ENCODE measurements at places on chromosomes 3 and 15.

GRCh38 chr15:70857562-70858285 lies 3.8 kb upstream of the LARP6 start:
- no peak for DNase-seq

DNA sequence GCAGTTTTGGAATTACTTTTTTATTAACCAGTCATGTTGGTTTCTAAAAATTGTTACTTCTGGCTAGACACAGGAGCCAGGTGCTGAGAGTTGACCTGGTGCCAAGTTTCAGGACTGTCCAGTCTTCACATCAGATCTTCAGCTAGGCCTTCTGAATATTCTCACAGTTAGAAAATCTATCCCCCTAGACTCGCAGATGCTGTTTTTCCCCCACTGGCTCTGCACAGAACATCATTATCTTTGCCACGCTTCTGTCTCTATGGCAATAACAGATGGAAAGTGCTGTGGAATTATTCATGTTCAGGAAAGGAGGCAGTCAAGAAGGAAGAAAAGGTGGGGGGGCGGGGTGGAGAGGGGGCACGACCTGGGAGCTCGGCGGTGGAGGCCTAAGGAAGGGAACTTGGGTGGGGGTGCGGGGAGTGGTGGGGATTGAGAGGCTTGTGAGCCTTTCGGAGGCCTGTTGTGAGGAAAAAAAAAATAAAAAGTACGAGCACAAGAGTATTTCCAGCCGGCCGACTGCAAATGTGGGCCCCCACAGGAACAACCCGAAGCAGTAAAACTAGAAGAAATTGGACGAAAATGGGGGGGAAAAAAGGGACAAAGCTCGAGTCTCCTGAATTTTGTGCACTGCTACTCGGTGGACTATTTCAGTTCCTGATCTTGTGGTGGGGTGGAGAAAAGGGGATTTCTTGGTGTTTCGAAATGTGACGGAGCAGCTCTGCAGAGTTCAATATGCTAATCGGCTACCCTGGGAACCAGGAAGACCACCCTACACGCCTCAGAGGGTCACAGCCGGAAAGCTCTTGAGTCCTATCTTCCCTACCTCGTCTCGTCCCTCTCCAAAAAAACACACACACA lies 1.5 kb upstream of the SKIL start:
- DNase-seq = no peak

- DNase-seq = no peak
These were observed 8.7 kb downstream of the NPTN start for GRCh38 chr15:73624530-73624929.

DNA sequence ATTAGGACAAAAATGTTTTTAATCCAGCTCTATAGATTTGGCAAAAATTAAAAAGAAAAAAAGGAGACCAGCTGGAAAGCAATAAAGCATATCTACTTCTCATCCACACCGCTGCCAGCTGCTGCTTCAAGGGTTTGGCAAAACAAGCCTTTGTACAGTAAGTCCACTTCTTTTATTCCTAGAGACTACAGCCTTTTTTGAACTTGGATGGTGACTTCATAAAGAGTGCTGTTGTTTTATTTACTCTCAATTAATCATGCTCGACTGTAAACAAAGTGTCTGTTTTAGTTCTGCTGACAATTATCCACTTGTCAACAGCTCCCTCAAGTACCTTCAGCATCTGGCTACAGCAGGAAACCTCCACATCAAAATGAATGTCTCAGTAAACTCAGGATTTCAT lies 12.3 kb upstream of the FOXB1 start:
- DNase-seq = no peak

DNA sequence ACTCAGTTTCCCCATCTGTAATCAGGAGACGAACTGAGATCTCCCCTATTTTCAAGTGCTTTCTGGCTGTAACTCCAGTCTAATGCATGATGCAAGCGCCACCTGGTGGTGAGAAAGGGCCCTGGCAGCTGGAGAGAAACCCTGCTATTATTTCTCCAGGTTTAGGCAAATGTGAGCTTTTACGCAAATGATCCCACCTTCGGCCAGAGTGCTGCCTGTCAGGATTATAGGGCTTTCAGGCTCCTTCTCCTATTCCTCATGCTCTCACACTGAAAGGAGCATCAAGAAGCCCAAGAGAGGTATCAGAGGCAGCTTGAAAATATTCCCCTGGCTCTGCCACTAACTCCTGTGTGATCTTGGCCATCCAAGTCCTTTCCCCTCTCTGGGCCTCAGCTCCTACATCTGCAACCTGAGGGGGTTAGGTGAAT lies 93.9 kb upstream of the RASGRF1 start:
- peak; percentile 51 for DNase-seq

GRCh38 chr3:126577261-126577660 lies 18.5 kb upstream of the C3orf22 start:
- no peak for DNase-seq

GRCh38 chr3:18964640-18965039 lies 183.7 kb upstream of the KCNH8 start:
- no peak for DNase-seq

GRCh38 chr15:43103907-43104306 lies 1.9 kb downstream of the UBR1 start:
- no peak for DNase-seq

DNA sequence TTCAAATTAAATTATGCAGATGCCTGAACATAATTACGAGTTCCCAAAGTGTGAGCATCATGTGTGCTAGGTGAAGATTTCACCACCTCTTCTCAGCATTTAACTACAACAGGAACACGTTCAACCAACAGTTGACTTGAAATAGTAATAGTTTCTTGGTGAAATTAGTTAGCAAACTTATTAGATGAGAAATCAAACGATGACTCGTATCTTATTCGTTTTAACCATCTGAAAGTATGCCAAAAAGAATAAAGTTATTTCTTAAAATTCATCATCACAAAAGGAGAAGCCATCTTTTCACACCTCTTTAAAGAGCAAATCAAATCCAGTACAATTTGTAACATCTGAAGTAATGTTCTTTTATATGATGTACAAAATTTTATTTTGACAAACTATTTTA lies 2.3 kb downstream of the BNC1 start:
- DNase-seq = no peak

DNA sequence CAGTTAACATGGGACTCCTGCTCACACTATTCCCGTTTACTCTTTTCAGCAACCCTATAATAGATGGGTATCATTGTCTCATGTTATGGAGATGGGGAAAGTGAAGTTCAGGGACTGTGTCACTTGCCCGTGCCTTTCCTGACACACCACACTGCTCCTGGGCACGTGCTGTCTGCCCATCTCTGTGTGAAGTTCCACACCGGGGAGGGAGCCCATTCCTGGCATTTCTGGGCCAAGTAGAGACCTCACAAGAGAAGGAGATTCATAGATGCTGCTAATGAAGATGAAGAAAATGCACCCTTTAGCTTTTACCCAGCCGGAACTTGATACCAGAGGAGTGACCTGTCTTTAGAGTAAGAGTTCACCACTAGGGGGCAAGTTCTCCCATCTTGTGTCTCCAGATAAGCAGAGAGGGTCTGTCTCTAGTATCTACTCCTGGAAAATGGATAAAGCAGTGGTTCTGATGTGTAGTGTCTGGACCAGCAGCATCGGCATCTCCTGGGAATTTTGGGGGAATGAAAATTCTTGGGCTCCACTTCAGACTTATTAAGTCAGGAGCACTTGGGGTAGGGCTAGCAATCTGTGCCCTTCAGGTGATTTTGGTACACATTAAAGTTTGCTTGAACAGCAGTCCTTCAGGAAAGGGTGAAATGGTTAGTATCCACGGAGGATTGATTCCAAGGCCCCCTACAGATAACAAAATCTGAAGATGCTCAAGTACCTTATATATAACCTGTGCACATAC lies 2.0 kb upstream of the TOPBP1 start:
- no peak for DNase-seq

GRCh38 chr15:51558411-51558810 lies 64.2 kb downstream of the DMXL2 start:
- DNase-seq = no peak

GRCh38 chr3:111603679-111604078 lies 8.5 kb upstream of the ZBED2 start:
- DNase-seq = no peak

- DNase-seq = no peak
These were observed 347.0 kb upstream of the ZNF385D start for GRCh38 chr3:22098021-22098420.

GRCh38 chr15:37291920-37292319 lies 191.6 kb upstream of the MEIS2 start:
- no peak for DNase-seq

- DNase-seq = no peak
These were observed 63.8 kb upstream of the ACP3 start for GRCh38 chr3:132253262-132253878.

DNA sequence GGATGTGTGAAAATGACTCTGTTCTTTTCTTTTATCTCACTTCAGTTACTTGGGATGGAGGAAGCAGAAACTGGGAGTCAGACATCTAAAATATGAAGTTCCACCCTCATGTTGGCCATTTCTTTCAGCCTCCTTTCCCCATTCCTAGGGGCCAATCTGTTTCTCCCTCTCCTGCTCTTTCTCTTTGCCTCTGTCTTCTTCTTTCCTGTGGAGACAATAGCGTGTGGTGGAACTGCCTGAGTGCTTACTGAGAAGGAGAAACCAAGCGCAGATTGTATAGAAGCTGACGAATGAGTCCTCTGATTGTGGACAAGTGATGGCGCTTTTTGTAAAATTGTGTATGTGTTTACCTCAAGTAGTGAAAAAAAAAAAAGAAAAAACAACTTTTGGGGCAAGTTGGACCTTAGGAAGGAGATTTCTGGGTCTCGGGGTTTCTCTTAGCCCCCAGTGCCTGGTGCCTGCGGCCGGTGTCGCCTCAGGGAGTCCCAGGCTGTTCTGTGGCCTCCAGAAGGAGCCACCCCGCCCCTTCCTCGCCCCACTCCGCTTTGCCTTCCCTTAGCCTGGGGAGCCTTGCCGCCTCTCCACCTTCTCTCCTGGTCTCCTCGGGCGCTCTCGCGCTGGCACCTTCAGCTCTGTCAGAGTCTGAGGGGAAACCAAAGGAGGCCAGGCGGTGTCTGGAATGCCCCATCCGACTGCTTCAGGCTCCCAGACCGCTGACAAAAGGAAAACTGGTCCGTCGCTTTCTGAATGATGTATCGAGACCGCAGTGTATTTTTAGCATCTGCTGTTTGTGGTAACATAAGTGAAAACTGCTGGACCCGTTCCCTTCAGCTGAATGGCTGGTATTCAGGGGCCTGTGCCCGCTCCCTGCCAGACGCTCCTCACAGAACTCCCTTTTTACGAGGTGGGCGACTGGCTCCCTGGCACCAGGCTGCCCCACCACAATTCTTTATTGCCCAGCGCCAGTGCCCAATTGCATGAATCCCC lies 30.1 kb downstream of the SCG5 start:
- no peak for DNase-seq

GRCh38 chr15:93459396-93459795 lies 370.4 kb upstream of the RGMA start:
- DNase-seq = no peak

GRCh38 chr15:92864127-92864814 lies 35.9 kb upstream of the CHD2 start:
- no peak for DNase-seq

DNA sequence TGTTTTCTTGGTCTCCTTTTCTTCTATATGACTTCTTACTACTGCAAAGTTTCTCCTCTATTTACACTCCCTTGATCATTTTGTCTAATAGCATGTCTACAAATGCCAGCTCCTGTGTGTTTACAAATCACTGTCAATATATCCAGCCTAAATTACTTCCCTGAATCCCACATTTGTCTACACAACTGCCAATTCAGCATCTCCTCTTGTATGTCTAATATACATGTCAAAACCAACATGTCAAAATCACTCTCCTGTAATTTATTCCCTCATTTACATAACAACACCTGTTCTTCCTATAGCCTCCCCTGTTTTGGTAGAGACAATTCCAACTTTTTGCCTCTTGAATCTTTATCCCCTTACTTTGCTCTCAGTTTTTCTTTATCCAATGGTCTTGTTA lies 359.3 kb downstream of the PLOD2 start:
- no peak for DNase-seq

- DNase-seq = no peak
These were observed 41.0 kb downstream of the MCTP2 start for GRCh38 chr15:94272251-94272898.

DNA sequence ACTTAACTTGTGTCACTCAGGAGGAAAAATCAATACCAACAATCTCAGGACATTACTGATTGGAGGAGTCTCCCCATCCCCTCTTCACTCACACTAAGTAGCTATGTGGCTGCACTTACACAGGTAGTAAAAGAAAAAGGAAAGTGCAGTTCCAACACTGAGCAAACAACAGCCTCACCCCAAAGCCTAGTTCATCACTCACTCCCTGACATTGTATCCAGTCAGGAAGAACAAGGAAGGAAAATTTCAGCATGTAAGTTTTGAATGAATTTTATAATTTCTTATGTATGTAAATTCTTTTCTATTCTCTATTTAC lies 273.4 kb downstream of the IGSF11 start:
- no peak for DNase-seq

DNA sequence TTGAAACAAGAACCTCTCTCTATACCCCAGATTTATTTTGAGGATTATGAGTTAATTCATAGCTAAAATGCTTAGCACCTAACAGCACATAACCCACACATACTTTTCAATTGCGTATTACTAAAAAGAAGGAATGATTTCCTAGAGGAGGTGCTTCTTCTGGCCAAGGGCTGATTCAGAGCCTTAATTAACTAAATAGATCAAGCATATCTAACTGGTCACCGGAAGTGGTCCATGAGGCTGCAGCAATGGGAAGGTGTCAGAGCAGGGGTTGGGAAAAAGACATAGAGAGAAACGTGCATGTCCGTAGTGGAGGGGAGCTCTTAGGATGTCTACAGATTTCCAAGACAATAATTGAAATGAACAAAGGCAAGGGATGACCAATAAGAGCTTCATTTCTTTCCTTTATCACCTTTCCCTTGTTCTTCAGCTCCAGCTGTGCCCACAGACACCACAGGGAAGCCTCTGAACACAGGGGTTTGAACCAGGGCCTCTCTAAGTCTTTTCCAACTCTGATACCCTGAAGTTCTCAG lies 467 bp downstream of the HGD start:
- no peak for DNase-seq

- DNase-seq = no peak
These were observed 20.7 kb upstream of the ISLR2 start for GRCh38 chr15:74109713-74110112.

DNA sequence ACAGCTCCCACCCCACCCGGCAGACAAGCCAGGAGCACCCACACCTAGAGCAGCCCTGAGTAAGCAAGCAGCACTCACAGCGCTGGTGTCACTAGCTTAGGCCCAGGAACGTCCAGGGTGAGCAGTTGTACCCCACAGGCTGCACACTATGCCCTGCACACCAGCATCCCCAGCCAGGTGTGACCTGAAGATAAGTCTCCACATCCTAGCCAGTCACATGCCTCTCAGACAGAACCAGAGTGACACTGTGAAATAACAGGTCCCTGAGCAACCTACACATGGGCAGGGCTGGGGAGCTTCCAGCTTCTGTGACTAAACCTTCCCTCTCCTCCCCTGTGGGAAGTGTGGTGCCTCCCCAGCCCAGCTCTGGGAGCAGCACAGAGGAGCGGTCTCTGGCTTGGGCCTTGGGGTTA lies 253.6 kb downstream of the UACA start:
- no peak for DNase-seq

- DNase-seq = no peak
These were observed 140.9 kb downstream of the ATG7 start for GRCh38 chr3:11413071-11413470.

- no peak for DNase-seq
These were observed 112.3 kb downstream of the NR1I2 start for GRCh38 chr3:119894195-119894594.

GRCh38 chr15:63372753-63373152 lies 8.9 kb downstream of the CA12 start:
- DNase-seq = no peak
